NCI-H2029 treated with DMSO at 0.1 percent for 48 hours (cell line): ENCODE measurements at places on chromosomes 6 and 20.

DNA sequence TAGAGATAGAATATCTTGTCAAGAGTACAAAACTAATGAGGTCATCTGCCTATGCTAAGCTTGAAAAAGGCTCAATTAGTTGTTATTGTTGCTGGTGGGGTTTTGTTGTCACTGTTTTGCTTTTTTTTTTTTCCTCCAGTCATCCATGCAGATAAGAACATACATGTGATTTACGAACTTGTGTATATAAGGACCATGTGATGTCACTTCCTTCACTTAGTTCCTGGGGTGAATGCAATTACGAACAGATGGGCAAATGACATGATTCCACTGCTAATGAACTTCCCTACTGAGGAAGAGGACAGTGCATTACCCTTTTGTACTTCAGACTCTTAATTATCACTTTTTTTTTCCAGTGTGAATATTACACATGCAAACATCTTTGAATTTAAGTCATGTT is 1175.3 kb upstream of the GJE1 start:
- no peak for DNase-seq

DNA sequence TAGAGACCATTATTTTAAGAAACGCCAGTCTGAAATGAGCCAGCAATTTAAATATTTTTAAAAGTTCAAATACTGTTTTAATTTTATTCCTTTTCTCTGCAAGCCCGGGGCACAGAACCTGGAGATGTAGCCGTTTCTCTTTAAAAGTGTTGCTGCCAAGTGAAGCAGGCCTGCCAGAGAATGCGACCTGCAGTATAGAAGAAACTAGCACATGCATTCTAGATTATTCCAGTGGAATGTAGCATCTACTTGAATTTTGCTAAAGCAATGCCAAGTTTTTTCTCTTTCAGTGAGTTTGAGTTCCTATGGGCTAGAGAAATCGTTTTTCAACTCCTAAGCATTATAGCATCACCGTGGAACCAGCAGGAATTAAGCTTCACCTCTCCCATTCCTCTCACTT is 101.3 kb downstream of the QRSL1 start:
- DNase-seq = no peak

GRCh38 chr20:60586269-60587050 is 628.2 kb downstream of the CDH26 start:
- DNase-seq = no peak

- DNase-seq = no peak
Measured at GRCh38 chr20:49978685-49979029, 4.1 kb upstream of the SNAI1 start.

DNA sequence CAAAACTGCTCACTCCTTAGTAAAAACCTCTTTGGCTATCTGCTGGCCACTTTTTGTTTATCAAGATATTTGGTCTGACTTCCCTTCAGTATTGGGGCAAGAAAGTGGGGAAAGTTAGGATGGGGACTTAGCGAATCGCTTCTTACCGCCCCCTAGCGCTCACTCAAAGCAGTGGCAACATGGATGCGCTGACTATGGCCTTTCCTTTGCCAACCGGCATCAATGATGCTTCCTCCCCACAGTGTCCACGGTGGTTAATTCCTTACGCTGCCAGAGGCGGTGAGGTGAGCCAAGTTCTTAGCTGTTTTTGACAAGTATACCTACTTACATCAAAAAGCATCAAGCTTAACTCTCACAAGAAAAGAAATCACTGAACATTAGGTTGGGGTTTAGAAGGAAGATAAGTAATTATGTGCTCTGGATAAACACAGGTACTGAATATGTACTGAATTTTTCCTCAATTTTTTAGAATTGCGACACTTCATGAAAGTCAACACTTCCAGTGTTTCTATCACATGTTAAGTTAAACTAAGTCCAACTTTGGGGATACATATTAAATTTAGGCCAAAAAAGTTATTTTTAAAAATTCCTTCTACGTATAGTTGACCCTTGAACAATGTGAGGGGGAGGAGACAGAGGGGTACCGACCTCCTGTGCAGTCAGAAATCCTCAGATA is 86.7 kb downstream of the GMDS start:
- DNase-seq = no peak
